CD4-positive, alpha-beta T cell treated with Interferon gamma for 1 hour (primary cell): ENCODE measurements at places on chromosomes 2 and 18.

DNA sequence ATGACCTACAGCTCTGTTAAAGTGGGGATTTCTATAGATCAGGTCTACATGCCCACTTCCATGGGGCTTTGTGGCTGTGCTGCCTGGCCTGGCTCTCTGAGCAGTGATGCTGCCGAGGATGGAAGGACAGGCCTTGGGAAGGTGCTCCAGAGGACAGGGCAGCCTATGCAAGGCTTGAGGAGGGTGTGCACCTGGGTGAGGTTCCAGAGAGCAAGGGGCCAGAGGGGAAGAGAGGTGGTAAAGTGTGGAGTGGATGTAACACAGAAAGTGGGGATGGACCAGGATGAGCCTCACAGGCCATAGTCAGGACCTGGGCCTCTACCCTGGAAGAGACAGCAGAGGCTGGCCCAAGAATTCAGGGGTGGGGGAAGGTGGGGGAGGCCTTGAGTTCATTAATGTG, 826.4 kb downstream of the DCDC2C start:
- no peak for DNase-seq

- DNase-seq: no peak
Measured at GRCh38 chr2:160433466-160434140, 60.0 kb downstream of the RBMS1 start.

GRCh38 chr2:8335801-8336200, 346.1 kb upstream of the ID2 start:
- no peak for DNase-seq

GRCh38 chr18:59022167-59022945, 117.3 kb upstream of the SEC11C start:
- DNase-seq: no peak

DNA sequence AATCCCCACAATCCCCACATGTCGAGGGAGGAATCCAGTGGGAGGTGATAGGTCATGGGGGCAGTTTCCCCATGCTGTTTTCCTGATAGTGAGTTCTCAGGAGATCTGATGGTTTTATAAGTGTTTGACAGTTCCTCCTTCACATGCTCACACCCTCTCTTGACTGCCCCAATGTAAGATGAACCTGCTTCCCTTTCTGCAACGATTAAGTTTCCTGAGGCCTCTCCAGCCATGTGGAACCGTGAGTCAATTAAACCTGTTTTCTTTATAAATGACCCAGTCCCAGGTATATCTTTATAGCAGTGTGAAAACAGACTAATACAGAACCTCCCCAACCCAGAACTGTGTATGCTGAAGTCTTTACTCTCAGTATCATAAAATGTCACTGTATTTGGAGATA, 289.5 kb upstream of the MMADHC start:
- DNase-seq: no peak

GRCh38 chr2:119282146-119282995, 58.7 kb downstream of the STEAP3 start:
- no peak for DNase-seq

DNA sequence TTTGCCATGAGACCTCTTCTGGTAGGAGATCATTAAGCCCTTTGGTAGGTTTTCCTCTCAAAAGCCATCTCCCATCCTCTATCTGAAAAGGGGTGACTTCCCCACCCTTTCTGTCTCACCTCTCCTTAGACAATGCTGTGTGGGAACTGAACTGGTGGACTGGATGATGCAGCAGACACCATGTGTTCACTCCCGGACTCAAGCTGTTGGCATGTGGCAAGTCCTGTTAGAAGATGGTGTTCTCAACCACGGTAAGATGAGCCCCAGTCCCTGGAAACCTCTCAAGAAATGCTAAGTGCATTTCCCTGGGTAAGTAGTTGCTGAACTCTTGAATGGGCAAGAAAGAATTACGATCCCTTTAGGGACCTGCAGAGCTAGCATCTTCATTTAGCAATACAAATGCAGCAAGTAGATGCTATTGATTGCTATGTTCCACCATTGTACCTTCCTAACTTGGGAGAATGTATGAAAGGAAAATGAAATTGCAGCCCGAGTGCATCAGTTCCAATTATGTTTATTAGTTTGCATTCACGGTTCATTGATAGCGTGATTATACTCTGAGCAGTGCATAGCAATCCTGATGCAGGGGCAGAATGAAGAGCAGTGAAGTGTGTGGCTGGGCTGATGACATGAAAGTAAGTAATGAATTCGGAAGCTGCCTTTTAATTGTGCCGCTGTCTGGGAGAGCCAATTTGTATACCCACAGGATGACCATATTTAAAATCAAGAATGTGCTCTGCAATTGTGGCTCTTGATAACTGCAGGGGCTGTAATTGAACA, 110.0 kb upstream of the MAP3K20 start:
- no peak for DNase-seq

DNA sequence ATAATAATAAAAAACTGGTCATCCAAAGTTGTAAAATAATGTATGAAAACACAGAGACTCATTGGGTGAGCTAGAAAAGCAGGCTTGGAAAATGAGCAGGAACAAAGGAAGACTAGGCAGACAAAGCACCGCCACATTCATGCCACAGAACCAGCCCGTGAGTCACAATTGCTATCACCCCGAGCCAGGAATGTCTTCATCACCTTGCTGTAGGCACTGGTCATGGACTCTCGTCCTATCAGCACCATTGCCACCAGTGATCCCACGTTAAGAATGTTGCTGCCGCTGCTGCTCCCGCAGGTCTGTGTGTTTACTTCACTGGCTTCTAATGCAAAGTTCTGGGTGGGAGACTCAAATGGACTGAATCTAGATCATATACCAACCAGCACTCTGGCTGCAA, 417.9 kb downstream of the PID1 start:
- no peak for DNase-seq

GRCh38 chr18:13300029-13300428, 81.5 kb downstream of the LDLRAD4 start:
- no peak for DNase-seq

GRCh38 chr2:227782804-227783203, 30.8 kb upstream of the CCL20 start:
- no peak for DNase-seq

GRCh38 chr2:66021296-66021695, 413.6 kb upstream of the MEIS1 start:
- DNase-seq: no peak

DNA sequence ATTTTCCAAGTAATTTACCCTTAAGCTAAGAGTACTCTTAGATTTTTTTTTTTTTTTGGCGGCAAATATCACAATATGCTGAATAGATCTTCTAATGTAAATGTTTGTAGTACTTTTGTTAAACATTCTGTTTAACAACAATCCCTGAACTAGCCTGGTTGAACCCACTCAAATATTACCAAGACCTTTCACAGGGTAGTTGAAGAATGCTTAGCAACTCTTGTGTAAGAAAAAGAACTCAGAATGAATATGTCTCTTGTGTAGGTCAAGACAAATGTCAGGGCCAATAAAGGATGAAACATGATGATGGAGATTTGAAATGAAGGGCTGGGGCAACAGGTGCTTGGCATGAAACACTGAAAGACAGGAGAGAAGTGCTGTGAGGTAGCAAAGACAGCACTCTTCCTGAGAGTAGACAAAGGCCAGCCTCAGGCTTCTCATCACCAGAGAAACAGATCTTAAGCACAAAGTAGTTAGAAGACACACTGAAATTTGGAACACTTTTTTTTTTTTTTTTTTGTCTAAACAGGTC, 597.3 kb downstream of the ERBB4 start:
- DNase-seq: no peak

DNA sequence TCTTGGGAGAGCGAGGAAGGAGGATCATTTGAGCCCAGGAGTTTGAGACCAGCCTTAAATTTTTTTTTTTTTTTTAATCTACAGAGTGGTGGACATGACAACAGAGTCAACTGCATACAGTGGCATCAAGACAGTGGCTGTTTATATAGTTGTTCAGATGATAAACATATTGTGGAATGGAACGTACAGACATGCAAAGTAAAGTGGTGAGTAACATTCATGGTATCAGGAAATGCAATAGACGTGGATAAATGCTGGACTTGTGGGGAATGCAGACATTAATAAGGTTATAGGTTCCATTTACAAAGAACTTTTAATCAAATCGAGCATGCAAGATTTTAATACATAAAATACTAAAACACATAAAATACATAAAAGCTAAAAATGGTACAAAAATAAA, 11.9 kb downstream of the WDR43 start:
- no peak for DNase-seq

GRCh38 chr2:61512768-61513398, 25.3 kb downstream of the XPO1 start:
- no peak for DNase-seq

- no peak for DNase-seq
Measured at GRCh38 chr2:144078106-144078505, 441.8 kb downstream of the ZEB2 start.

- no peak for DNase-seq
Measured at GRCh38 chr2:137964066-137964858, at the start of gene HNMT. Gene HNMT (plus strand): TSS chr2:137964473. CDS start chr2:137964492, 19 bp downstream.

DNA sequence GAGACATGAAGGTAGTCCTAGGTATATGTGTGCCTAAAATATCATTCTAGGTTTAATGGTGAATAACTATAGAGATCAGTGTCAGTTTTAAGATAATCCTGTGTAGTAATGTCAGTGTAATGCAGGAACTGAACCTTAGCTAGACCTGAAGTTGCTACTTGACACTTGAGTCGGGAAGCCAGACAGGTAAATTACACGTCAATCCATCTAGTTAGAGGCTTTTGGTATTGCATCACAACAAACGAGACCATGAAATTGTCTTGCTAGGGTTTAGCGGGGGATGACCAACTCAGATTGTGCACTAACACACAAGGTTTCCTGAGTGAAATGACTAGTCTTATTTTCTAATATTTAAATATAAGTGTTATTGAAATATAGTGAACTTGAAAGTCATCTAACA, 2.0 kb downstream of the YPEL5 start:
- no peak for DNase-seq

DNA sequence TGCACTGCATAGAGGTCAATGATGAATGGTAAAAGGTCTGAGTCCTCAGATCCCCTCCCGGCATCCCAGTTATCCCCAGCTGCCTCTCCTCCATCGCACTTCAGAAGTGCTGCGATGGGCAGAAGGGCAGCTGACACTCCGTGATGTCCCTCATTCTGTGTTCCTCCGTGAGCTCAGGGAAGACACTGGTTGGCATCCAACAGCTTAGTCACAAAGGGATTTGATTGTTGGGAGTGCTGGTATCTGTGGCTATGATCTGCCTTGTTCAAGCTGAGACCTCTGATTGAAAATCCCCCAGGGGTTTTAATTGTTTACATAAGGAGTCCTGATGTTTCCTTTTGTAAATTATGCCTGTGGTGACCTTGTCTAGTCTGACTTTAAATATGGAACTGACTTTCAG, 19.0 kb upstream of the SAG start:
- no peak for DNase-seq

GRCh38 chr2:121429927-121430520, 100.7 kb upstream of the RNU4ATAC start:
- DNase-seq: no peak

DNA sequence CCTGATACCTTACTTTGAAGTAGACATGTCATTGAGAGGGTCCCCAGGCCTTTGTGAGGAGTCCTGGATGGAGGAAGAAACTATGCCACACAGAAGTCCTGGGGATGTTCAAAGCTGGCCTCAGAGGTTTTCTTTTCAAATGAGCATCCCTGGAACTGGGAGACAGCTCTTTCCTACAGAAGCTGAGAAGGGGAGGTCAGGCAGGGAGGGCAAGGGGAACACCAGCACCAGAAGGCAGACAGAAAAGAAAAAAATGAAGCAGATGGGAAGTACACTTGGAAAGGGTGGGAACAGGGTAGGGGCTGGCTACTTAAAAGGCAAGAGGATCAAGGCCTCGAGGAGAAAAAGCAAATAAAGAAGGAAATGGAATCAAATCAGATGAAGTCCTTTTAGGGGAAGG, 120.0 kb downstream of the FMNL2 start:
- no peak for DNase-seq
